ENCODE measurements at places on chromosomes 3 and 15.

- DNase-seq: no peak
Observed at GRCh38 chr3:102571006-102571405, 136.2 kb downstream of the ZPLD1 start.

- no peak for DNase-seq
Observed at GRCh38 chr3:148026009-148026588, 616.9 kb downstream of the ZIC1 start.

- DNase-seq: no peak
Observed at GRCh38 chr15:61115241-61115640, 113.9 kb downstream of the RORA start.

- no peak for DNase-seq
Observed at GRCh38 chr3:3783210-3783609, 16.0 kb upstream of the LRRN1 start.

DNA sequence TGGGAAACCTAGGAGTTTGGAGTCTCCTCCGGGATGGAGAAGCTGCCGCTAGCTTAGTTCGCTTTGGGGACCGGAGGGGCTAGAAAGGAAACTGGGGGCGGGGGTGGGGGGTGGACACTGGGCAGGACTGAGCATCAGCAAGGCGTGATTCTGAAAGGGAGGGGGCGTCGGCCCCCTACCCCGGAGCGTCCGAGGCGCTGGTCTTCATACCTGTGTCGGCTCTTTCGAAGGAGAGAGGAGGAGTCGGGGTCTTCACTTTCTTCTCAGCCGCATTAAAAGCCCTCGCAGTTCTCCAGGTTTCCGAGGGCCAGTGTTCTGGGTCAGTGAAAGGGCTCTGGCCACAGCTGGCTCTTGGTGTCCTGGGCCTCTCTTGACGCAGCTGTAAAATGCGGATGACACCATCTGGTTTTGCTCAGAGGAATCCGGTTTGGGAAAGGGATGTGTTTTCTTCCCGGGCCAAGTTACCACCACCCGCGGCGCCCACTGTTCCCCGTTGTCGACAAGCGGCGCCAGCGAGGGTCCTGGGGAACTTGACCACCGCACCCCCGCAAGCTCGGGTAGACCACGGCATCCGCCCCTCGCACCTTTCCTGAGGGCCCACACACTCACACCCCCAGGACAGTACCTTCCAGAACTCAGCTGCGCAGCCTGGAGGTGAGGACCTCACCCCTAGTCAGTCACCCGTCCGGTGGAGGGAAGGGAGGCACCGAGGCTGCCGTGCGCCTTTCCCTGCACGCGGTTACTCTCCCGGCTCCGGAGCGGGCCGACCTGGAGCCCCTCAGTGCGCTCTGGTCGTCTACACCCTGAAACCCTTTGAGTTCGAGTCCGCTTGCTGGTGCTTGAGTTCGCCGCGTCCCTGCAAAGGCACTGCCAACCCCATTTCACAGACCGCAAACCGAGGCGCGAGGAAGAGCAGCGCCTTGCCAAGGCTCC is 660 bp downstream of the CCK start:
- DNase-seq: no peak

DNA sequence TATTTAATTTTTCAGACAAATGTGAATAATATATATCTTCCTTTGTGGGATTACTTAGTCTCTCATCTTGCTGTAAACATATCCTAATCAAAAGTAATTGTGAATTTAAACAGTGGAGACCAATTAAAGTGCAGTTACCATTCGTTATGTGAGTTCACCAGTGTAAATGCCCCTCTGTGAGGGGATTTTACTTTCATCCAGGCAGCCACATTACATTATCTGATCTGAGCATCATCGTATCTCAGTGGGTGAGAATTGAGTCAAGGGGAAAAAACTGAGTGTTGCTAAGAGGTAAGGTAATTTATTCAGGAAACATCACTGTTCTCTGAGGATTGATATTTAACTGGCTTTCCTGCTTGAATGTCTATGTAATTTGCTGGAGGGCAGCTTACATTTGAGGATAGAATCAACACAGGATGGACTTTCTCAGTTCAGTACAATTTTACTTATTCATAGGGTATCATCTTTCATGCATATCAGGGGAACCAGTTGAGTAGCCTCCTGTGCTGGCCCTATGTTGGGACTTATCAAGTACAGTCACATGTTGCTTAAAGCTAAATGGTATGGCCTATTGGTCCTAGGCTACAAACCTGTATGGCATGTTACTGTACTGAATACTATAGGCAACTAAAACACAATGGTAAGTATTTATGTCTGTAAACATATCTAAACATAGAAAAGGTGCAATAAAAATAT is 219.7 kb downstream of the CD47 start:
- DNase-seq: peak; percentile 5

DNA sequence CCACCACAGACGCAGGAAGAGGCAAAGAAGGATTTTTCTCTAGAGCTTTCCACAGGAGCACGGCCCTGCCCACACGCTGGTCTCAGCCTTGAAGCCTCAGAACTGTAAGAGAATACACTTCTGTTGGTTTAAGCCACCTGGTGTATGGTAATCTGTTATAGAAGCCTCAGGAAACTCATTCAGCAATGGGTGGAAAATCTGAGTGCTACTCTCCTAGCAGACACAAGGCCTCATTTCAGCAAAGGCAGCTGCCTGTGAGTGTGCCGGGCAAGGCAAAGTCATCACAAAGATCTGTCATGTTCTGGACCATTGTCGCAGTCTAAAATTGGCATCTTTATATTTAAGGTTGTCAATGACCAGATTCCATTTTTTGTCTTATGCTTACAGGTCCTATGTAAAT is 31.0 kb downstream of the ATP10A start:
- DNase-seq: no peak

- no peak for DNase-seq
Observed at GRCh38 chr3:73225991-73226390, 164.5 kb downstream of the EBLN2 start.

DNA sequence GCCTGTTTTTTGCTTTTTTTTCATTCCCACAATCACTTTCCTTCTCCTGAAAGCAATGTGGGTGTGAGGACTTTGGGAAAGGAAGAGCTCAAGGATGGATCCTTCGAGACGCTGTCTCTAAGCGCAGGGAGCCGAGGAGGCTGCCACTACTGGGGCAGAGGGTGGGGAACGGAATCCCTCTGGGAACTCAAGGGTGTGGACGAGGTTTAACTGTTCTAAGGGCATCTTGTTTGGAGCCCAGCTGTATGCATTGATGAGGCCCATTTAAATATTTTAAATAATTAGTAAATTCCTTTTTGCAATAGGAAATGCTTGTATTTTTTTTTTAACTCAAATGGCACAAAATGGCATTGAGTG is 124.4 kb upstream of the MEF2A start:
- DNase-seq: no peak

DNA sequence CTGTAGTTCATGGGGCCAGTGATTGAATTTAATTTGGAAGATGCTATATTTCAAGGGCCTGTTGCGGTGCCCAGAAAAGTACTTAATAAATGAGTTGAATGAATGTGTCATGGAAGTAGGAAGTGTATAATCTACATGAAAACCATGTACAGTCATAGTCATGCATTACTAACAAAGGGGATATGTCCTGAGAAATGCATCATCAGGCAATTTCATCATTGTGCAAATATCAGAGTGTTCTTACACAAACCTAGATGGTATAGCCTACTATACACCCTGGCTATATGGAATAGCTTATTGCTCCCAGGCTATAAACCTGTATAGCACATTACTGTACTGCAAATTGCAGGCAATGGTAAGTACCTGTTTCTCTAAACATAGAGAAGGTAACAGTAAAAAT is 10.7 kb upstream of the MYO5C start:
- DNase-seq: no peak

DNA sequence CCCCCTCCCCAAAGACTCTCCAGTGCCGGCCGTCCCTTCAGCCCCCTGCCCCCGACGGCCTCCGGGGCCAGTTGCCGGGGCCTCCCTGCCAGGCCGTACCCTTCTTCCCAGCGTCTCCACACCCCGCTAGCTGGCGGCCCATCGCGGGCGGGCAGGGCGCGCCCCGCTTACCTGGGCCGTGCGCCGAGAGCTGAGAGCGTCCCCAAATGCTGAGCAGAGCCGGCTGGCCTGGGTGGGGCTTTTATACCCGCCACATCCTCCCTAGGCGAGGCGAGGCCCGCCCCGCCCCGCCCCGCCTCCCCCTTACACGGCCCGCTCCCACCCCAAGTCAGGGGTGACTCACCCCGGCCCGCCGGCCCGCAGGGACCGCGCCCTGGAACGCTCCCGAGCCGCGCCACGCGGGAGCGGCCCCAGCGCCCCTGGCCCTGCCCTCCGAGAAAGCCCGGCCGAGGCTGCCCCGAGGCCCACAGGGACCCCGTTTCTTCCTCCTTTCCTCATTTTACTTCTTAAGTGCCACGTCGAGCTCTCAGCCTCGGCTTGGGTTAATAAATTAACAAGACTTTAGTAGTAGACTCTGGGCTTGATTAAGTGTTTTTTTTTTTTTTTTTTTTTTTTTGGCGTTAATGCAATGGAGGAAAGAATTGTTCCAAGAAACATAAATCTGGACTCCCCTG is at the start of gene ANXA2:
Gene ANXA2 (minus strand): TSS at position 215 of the 674 bp plus-strand sequence. CDS start 11,911 bp downstream, outside the sequence.
- peak; percentile 88 for DNase-seq

DNA sequence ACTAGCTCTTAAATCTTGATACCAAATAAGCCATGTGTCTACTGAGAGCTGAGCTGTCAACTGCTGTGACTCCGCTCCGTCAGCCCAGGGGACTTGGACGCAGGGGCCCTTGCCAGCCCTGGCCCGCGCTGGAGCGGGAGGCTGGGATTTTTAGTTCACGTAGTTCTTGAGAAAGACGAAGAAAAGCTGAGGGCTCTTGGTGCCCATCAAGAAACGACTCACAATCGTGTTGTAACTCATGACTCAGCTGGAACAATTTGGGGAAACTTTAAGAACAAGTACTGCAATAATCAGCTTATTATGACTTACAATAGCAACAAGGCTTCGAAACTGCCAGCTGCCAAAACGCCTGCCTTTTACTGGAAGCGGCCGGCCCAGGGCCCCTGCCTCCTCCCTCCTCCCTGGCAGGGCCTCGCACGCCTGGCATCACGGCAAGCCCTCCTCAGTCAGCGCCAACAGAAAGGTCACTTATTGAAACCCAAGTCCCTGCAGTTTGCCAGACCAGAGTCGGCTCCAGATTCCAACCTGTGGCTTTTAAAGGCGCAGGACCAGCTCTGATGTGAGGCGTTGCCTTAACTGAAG is 60.3 kb downstream of the RGMA start:
- DNase-seq: peak; percentile 82

DNA sequence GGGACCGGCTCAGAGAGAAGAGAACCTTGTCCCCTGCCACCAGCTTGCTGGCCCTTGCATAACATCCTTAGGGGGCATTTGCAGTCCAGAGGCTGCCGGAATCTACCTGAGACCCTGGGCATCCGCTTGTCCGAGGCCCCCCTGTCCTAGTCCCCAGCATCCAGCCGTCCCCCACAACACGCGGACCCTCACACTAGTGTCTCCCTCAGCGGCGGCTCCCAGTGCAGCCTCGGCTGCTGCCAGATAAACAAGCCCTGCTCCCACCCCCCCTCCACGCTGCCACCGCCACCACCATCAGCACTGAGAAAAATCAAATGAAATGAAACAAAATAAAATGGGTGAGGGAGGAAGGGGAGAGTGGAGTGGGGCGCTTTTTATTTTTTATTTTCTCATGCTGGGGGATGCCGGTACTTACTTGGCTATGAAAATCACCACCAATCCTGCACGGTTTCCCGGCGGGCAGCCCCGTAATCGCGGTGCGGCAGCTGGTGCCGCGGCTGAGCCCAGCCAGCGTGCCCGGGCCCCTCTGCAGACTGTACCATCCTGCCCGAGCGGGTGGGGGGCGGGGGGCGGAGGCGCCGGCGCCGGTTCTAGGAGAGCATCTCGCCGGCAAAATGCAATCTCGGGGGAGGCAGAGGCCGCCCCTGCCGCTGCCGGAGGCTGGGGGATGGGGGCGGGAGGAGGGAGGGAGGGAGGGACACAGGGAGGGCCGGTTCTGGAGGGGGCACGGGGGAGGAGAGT is at the start of gene ATP2B2:
Gene ATP2B2 (minus strand): TSS at position 537 of the 741 bp plus-strand sequence. CDS start 56,043 bp downstream, outside the sequence.
- DNase-seq: peak; percentile 27

- no peak for DNase-seq
Observed at GRCh38 chr3:69806735-69807438, 67.6 kb downstream of the MITF start.

- DNase-seq: no peak
Observed at GRCh38 chr3:28847736-28848135, 433.1 kb upstream of the RBMS3 start.

GRCh38 chr3:17372362-17373210 is 369.8 kb downstream of the TBC1D5 start:
- no peak for DNase-seq

DNA sequence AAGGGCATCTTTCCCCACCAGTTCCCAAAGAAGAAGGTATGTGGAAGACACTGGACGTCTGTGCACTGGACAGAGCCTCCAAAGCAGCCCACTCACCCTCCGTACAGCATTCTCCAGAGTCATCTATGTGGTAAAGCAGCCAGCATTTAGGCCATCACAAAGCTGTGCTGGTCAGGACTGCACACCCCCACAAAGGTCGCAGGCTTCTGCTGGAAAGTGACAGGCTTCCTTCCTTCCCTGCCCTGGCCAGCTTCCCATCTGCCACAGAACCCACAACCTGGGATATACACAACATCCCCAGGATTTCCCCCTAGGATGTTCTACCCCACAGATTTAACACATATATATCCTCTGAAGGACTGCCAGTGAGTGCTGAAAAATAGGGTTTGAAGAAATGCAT is 64.6 kb upstream of the GALNT15 start:
- no peak for DNase-seq

DNA sequence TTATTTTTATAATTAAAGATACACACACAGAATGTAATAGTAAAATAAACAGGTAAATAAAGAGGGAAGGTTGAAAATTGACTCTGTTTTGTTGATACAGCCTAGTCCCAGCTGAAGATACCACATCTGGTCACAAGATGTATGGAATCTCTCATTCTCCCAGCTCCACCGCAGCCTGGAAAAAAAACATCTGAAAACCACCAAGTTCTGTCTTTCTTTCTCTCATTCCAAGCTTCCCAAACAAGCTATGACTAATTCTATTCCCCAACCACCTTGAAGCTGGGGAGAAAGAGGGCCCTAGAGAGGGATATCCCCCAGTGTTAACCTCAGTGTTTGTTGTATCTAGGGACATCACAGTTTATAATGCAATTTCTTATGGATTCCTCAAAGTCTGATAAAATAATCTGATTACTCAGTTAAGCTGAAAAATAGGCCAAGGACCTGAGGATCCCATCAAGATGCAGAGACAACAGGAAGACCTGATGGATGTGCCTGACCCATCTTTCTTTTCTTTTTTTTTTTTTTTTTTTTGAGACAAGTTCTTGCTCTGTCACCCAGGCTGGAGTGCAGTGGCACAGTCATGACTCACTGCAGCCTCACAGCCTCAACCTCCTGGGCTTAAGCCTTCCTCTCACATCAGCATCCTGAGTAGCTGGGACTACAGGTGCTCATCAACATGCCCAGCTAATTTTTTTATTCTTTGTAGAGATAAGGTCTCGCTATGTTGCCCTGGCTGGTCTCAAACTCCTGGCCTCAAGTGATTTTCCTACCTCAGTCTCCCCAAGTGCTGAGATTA is 38.1 kb downstream of the SRGAP3 start:
- no peak for DNase-seq

- DNase-seq: peak; percentile 3
Observed at GRCh38 chr3:111616417-111617105, 21.4 kb upstream of the ZBED2 start.

Data from A673 (cell line).